ENCODE measurements at places on chromosomes 1 and 21. TPM values are rescaled to one million over a fixed set of nuclear protein-coding genes. Genes with fewer than 3 reads are reported as not detected.

GRCh38 chr1:94000510-94001282 is 91.5 kb upstream of the GCLM start:
- no peaks in the 10 kb centered on the region for H3K36me3 ChIP-seq
- no peaks in the 10 kb centered on the region for H3K4me1 ChIP-seq
- no peak overlapping the region for H3K4me3 ChIP-seq
- DNase-seq, result no peak
- H3K27ac ChIP-seq, result no peak overlapping the region

GRCh38 chr1:107254306-107254705 is 113.5 kb downstream of the NTNG1 start:
- no peaks in the 10 kb centered on the region for H3K27me3 ChIP-seq
- no peak for DNase-seq
- no peak overlapping the region for H3K27ac ChIP-seq
- H3K4me1 ChIP-seq, result no peaks in the 10 kb centered on the region
- H3K36me3 ChIP-seq, result no peaks in the 10 kb centered on the region

DNA sequence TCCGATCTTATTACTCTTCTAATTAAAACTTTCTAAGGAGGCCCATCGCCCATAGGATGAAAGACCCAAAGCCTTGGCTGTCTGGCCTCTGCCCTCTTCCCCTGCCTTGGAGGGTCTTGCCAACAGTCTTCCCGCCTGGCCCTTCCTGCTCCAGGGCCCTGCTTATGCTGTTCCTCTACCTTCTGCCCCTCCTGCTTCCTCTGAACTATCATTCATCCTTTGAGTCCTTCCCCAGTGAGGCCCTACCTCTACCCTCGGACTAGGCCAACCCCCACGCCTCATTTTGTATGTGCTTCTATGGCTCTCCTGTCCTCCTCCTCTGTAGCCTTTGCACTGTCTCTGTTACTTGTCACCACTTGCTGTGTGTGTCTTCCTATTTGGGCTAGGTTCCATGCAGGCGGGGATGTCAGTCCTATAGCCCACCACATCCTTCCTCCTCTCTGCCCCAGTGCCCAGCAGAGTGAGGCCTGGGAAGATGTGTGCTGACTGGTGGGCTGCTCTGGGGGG is 5.4 kb downstream of the RUSC1 start:
- peaks cover 16% of the 10 kb centered on the region for H3K4me1 ChIP-seq
- H3K36me3 ChIP-seq, result peaks cover 9% of the 10 kb centered on the region
- no peaks in the 10 kb centered on the region for H3K27me3 ChIP-seq
- no peak overlapping the region for H3K27ac ChIP-seq
- no peak for DNase-seq

- H3K27me3 ChIP-seq, result peaks cover 7% of the 10 kb centered on the region
- peaks cover 2% of the 10 kb centered on the region for H3K4me1 ChIP-seq
- no peak overlapping the region for H3K4me3 ChIP-seq
- H3K36me3 ChIP-seq, result no peaks in the 10 kb centered on the region
- DNase-seq, result no peak
Measured at GRCh38 chr1:1003618-1004419, 3.9 kb upstream of the HES4 start.

DNA sequence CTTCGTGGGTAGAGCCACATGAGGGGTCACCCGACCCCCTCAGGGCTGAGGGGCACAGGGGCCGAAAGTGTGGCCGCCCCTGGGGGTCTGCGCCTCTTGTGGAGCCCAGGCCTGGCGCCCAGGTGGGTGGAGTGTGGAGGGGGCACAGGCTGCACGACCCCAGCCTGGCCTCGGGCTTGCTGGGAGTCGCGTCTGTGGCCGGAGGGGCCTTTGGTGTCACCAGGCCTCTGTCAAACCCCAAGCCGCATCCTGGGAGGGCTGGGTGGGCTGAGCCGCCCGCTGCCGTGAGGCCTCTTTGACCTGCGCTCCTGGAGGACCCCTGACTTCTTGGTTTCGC is 60.7 kb downstream of the FAAP20 start:
- DNase-seq, result no peak
- peaks cover 5% of the 10 kb centered on the region for H3K4me1 ChIP-seq
- H3K27me3 ChIP-seq, result no peaks in the 10 kb centered on the region
- H3K4me3 ChIP-seq, result peak overlapping the region; percentile 35

GRCh38 chr1:153768316-153769181 is 6.7 kb upstream of the SLC27A3 start:
- peaks cover 3% of the 10 kb centered on the region for H3K4me1 ChIP-seq
- peaks cover 37% of the 10 kb centered on the region for H3K36me3 ChIP-seq
- H3K4me3 ChIP-seq, result no peak overlapping the region
- no peak for DNase-seq
- no peak overlapping the region for H3K27ac ChIP-seq
- H3K27me3 ChIP-seq, result no peaks in the 10 kb centered on the region

DNA sequence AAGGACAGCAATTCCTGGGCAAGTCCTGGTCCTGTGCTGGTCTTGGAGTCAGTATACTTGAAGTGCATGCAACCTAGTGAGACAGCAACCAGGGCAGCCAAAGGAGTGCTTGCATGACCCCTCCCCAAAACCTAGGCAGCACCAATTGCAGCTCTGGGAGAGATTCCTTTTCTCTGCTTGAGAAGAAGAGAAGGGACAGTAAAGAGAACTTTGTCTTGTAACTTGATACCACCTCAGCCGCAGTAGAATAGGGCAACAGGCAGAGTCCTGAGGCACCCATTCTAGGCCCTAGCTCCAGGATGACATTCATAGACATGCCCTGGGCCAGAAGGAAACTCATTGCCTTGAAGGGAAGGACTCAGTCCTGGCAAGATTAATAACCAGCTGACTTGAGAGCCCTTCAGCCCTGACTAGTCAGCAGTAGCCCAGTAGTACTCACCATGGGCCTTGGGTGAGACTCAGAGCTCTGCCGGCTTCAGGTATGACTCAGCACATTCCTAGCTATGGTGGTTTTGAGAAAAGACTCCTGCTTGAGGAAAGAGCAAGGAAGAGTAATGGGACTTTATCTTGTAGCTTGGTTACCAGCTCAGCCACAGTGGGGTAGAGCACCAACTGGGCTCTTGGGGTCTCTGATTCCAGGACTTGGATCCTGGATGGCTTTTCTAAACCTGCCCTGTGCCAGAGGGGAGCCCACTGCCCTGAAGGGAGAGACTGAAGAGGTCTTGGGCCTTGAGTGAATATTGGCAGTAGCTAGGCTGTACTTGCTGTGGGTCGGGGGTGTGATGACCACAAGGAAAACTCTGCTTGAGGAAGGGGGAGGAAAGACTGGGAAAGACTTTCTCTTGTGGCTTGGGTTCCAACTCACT is 51.7 kb upstream of the ACADM start:
- peak; percentile 39 for DNase-seq
- H3K4me1 ChIP-seq, result peaks cover 2% of the 10 kb centered on the region
- H3K4me3 ChIP-seq, result no peak overlapping the region
- no peaks in the 10 kb centered on the region for H3K27me3 ChIP-seq
- no peaks in the 10 kb centered on the region for H3K36me3 ChIP-seq
- no peak overlapping the region for H3K27ac ChIP-seq

DNA sequence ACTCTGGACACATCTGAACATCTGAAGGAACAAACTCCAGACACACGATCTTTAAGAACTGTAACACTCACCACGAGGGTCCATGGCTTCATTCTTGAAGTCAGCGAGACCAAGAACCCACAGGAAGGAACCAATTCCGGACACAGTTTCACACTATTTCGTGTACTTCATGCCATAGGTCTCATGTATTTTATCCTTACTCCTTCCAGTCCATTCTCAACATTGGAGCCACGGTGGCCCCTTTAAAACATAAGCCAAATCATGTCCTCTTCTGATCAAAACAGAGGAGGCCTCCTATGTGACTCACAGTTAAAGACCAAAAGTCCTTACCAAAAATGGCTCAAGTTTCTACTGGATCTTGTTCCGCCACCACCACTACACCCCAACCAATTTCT is 29.8 kb upstream of the RCOR3 start:
- no peaks in the 10 kb centered on the region for H3K4me1 ChIP-seq
- no peak for DNase-seq
- H3K27me3 ChIP-seq, result no peaks in the 10 kb centered on the region
- no peak overlapping the region for H3K4me3 ChIP-seq
- H3K36me3 ChIP-seq, result no peaks in the 10 kb centered on the region

DNA sequence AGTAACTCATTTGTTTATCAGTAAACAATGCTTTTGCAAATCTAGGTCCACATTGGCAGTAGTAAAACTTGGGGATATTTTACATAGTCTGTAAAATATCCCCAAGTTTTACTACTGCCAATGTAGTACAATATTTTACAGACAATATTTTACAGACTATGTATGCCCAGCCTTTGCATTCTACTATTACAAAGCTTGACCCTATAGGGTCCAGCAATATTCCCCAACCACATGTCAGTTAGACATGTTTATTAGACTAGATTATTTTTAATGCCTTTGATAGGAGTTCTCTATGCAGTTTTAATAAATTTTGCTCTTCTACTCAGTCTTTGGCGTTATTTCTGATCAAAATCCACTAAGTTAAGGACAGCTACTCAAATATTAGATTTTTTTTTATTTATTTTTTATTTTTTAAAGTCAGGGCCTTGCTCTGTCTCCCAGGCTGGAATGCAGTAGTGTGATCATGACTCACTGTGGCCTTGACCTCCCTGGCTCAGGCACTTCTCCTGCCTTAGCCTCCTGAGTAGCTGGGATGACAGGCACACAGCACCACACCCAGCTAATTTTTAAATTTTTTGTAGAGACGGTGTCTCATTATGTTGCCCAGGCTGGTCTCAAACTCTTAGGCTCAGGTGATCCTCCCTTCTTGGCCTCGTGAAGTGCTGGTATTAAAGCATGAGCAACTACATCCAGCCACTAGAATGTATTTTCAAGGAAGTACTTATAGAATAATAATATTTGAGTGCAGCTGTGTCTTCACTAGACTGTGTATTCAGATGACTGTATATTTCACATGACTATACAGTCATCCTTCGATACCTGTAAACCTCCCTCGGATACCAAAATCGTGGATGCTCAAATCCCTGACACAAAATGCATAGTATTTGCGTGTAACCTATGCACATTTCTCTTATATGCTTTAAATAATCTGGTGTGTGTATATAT is 19.8 kb downstream of the MIER1 start:
- H3K27ac ChIP-seq, result peak overlapping the region; percentile 62
- peaks cover 2% of the 10 kb centered on the region for H3K36me3 ChIP-seq
- DNase-seq, result peak; percentile 88
- H3K27me3 ChIP-seq, result no peaks in the 10 kb centered on the region
- no peak overlapping the region for H3K4me3 ChIP-seq

GRCh38 chr1:64215576-64215975 is 12.2 kb downstream of the UBE2U start:
- DNase-seq, result peak; percentile 31
- H3K36me3 ChIP-seq, result no peaks in the 10 kb centered on the region
- no peak overlapping the region for H3K27ac ChIP-seq
- H3K27me3 ChIP-seq, result no peaks in the 10 kb centered on the region
- H3K4me1 ChIP-seq, result peaks cover 5% of the 10 kb centered on the region

DNA sequence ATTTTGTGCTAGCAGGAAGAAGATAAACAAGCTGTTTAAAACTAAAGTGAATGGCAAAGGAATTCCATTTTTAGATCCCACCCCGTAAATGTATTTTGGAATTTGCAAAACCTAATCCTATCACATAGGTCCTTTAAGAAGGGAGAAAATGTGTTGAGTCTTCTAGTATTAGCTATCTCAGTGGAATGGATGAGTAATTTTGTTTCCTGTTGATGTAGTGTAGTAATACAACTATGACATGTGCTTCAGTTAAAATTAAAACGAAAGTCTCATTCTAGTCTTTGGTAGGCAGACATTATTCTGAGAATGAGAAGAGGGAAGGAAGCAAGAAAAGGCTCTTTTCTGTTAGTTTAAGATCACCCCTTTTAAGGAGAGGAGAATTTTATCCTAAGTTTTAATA is 265.9 kb upstream of the C1orf105 start:
- no peaks in the 10 kb centered on the region for H3K36me3 ChIP-seq
- H3K4me1 ChIP-seq, result peaks cover 16% of the 10 kb centered on the region
- no peaks in the 10 kb centered on the region for H3K27me3 ChIP-seq
- H3K27ac ChIP-seq, result peak overlapping the region; percentile 79
- DNase-seq, result peak; percentile 72

DNA sequence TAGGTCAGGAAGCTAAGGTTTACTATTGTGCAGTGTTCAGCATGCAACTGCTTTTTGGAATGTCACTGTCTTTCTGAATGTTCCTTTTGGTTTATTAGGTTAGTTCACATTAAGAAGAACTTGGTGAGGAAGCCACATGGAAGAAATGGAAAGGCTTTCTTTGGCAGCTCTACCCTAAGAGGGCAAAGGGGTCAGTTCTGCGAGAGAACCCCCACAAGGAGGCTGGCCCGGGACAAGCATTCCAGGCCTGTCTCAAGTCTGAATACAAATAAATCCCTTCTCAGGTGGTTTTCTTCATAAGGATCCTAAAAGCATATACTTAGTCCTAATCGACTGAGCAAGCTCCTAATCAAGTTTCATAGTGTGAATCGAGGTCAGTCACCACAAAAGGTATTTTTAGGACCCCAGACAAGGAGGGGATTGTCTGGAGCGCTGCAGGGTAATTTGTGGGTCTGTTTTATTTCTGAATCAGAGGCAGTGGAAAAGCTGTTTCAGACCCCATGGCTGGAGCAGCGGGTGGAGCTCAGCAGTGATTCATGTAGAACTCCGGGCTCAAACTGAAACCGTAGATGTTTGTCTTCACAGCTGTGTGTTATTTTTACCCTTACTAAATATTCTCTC is 63.3 kb downstream of the ERG start:
- no peaks in the 10 kb centered on the region for H3K4me1 ChIP-seq
- peak overlapping the region; percentile 43 for H3K4me3 ChIP-seq
- DNase-seq, result peak; percentile 87
- no peaks in the 10 kb centered on the region for H3K36me3 ChIP-seq
- H3K27ac ChIP-seq, result no peak overlapping the region
- no peaks in the 10 kb centered on the region for H3K27me3 ChIP-seq

GRCh38 chr1:176609556-176610408 is 146.8 kb downstream of the PAPPA2 start:
- H3K36me3 ChIP-seq, result no peaks in the 10 kb centered on the region
- DNase-seq, result no peak
- no peak overlapping the region for H3K27ac ChIP-seq

DNA sequence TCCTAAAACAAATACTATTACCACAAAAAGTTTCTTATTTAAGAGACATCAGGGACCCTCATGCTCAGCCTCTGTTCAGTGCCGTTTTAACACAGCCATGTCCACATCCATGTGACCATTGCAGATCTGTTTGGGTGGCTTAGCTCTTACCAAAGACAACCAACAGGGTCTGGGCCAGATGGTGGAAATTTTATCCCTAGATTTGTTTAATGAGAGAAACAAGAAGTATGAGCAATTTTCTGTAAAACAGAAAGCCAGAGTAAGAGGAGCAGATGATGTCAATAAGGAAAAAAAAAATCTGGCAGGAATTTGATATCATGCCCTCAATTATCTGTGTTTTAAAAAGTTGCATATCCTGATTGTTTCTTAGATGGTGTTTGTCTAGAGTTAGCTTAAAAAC is 299.9 kb downstream of the TM2D1 start:
- no peaks in the 10 kb centered on the region for H3K36me3 ChIP-seq
- DNase-seq, result no peak
- no peak overlapping the region for H3K27ac ChIP-seq
- no peaks in the 10 kb centered on the region for H3K4me1 ChIP-seq

GRCh38 chr21:45050797-45051489 is 23.4 kb upstream of the ADARB1 start:
- peak overlapping the region; percentile 80 for H3K27ac ChIP-seq
- peaks cover 3% of the 10 kb centered on the region for H3K27me3 ChIP-seq
- peak; percentile 71 for DNase-seq
- H3K36me3 ChIP-seq, result no peaks in the 10 kb centered on the region

CFAP126 gene
- not detected for total RNA-seq

SNX7 gene
- 39.0 TPM for total RNA-seq

ZYG11A gene
- 0.77 TPM for total RNA-seq

MTARC1 gene
- 9.6 TPM for total RNA-seq

VAV3 gene
- total RNA-seq, result not detected

SPRR2A gene
- not detected for total RNA-seq

DMRTA2 gene
- total RNA-seq, result not detected

POLR3C gene
- 38.3 TPM for total RNA-seq

PYHIN1 gene
- not detected for total RNA-seq
